ENCODE measurements at places on chromosomes 7 and 10. TPM values are rescaled to one million over a fixed set of nuclear protein-coding genes. Genes with fewer than 3 reads are reported as not detected.

DNA sequence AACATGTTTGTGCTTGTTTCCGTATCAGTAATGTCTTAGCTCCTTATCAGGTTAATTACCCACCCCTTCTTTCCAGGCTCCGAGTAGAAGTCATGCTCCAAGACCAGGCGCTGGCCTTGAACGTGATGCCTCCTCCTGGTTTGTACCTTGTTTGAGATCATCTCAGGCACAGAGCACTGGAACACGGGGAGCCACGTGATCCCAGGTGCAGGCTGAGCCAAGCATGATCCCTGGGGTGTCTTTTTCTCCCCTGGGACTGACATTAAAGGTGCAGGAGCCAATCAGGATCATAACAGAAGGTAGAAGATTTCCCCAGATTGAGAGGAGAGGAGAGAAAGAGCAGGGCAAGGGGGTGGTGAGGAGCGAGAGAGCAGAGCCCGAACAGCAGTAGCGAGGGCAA, 626.1 kb upstream of the GALNT17 start:
- DNase-seq, result no peak

DNA sequence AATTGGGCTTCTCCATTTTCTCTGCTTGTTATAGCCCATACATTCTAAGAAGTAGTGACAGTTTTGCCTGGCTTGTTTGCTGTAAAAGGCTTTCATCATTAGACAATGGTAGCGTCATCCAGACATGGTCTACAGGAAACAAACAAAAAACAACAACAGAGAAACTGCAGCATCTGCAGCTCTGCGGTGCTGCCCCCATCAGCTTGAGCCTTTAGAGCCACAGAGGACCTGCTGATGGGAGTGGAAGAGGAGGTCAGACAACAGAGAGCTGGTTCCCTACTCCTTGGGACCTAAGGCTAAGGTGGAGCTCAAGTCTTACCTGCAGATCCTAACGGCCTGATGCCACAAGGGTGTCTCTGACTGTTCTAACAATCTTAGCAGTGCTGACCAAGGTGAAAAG, 3.1 kb downstream of the INA start:
- no peak for DNase-seq

DNA sequence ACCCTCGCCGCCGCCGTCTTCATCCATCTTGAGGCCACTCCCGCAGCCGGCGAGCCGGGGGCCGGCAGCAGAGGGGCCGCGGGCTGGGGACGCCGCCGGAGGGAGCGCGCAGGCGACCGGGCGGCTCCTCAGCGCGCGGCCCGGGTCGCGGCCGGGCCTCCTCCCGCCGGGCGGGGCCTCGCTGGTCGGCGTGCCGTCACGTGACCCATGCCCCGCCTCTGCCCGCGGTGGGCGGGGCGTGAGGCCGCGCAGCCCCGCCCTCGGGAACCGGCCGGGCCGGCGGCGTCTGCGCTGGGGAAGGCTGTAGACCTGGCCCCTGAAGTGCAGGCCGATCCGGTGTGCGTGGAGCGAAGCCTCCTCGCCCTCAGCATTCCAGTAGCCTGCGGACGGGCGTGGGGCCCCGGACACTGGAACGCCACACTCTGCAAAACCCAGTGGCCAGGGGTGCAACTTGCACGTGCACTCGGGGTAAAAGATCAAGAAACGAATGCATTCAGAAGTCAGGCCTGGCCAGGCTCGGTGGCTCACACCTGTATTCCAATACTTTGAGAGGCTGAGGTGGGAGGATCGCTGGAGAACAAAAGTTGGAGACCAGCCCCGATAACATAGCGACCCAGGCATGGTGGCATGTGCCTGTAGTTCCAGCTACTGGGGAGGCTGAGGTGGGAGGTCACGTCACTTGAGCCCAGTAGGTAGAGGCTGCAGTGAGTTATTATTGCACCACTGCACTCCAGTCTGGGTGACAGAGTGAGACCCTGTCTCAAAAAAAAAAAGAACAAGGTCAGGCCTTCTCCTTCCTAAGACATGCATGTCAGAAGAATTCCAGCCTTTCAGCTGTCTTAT, at the start of gene CYTH3:
CYTH3 (minus strand) TSS at position 144 of the 843 bp plus-strand sequence; CDS start at position 27, 117 bp downstream.
- DNase-seq, result peak; percentile 47

- no peak for DNase-seq
Measured at GRCh38 chr10:84166620-84167288, 6.8 kb upstream of the GPR15LG start.

- no peak for DNase-seq
Measured at GRCh38 chr7:21256310-21256877, 171.5 kb upstream of the SP4 start.

The NXPH1 gene
- 0.40 TPM for total RNA-seq

The CCL24 gene
- not detected for total RNA-seq

All from H1 (cell line).